Activated naive CD4-positive, alpha-beta T cell (primary cell): ENCODE measurements at places on chromosomes 2 and 18.

GRCh38 chr2:162233197-162233596 is 10.0 kb downstream of the FAP start:
- no peak for DNase-seq

DNA sequence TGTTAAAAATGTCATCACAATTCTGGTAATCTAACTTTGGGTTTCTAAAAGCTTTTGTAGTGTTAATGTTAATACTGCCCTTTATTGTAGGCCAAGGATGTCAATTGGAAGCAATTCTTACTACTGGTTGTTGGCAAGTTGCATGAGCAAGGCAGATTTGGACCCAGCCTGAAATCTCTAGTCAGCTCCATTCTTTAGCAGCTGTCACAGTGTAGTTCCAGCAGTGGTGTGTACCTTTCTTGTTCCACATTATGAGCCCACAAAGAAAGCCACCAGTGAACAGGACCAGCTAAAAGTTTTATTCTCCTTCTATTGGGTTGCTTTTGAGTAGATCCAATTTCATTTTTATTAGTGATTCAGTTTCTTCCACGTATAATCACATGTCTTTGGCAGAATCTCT is 133.8 kb downstream of the CAMKMT start:
- DNase-seq: no peak

GRCh38 chr2:106095478-106096298 is 98.4 kb downstream of the UXS1 start:
- DNase-seq: peak; percentile 77

- DNase-seq: no peak
Measured at GRCh38 chr2:231894566-231895380, 31.4 kb downstream of the NPPC start.

DNA sequence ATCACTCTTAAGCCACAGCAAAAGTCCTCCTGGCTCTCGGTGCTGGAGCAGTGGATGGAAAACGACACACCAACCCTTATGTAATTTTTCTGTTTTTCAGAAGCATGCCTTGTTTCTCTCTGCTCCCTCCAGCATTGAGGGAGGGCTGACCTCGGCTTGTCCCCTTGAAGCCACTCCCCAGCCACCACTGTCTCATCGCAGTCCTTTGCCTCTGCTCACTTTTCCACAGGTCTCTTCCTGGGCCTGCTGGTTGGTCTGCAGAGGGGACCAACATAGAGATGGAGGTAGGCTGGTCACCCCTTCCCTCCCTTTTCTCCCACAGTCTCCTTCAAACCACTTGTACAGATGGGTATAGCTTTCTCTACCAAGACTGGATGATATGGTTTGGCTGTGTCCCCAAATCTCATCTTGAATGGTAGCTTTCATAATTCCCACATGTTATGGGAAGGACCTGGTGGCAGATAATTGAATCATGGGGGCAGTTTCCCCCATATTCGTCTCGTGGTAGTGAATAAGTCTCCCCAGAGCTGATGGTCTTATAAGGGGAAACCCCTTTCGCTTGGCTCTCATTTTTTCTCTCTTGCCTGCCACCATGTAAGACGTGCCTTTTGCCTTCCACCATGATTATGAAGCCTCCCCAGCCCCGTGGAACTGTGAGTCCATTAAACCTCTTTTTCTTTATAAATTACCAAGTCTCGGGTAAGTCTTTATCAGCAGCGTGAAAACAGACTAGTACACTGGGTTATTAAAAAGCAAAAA is 14.3 kb upstream of the RIOK3 start:
- no peak for DNase-seq

DNA sequence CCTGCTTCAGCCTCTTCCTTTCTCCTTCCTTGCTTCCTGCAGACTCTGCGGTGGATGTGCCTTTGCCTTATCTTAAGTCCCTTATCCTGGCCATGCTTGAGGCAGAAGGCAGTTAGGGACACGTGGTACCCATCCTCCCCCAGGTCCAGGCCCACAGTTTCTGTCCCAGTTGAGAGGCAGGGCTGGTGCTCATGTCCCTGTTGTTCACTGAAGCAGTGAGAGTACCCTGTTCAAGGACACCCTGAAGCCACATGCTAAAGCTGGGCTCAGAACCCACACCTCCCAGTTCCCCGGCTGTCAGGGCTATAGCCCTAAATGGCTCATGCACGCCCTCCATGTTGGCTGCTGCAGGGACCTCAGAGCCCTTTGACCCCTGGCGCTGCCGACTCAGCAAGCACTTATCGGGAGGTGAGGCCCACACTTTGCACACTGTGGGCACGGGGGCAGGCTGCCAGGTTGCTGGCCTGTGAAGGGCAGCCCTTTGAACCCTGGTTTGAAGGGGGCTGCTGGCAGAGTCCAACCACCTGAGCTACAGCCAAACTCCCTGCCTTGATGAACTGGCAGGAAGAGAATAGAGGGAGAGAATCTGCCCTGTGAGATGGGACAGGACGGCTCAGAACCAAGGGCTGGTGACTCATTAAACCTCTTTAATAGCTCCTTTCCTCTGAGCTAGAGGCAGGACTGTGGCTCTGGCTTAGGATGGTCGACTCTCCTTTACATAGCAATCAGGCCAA is 6.3 kb downstream of the KHK start:
- DNase-seq: no peak

GRCh38 chr18:5288517-5288935 is 7.0 kb downstream of the ZBTB14 start:
- DNase-seq: no peak

GRCh38 chr2:56693501-56693900 is 509.7 kb downstream of the CCDC85A start:
- no peak for DNase-seq

GRCh38 chr18:57921708-57922107 is 118.6 kb upstream of the ATP8B1 start:
- DNase-seq: no peak

- no peak for DNase-seq
Measured at GRCh38 chr2:211709389-211709788, 829.2 kb downstream of the ERBB4 start.

GRCh38 chr2:84532291-84532690 is 16.0 kb downstream of the DNAH6 start:
- no peak for DNase-seq

DNA sequence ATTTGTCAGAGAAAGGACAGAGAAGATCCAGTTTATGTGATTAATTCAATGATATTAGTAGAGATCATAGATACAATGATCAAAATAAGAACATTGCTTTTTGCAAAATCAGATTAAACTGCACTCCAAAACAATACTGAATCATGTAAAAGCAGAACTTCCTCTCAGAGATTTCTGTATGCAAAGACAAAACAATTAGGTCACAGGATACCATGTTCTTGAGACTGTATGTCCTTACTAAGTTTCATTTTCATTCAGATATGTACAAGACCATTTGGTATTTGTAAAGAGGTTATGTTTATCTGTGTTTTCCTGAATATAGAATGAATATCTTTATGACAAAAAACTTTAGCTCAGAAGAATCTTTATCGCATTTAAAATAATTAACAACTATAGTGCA is 161.8 kb downstream of the DLGAP1 start:
- no peak for DNase-seq

DNA sequence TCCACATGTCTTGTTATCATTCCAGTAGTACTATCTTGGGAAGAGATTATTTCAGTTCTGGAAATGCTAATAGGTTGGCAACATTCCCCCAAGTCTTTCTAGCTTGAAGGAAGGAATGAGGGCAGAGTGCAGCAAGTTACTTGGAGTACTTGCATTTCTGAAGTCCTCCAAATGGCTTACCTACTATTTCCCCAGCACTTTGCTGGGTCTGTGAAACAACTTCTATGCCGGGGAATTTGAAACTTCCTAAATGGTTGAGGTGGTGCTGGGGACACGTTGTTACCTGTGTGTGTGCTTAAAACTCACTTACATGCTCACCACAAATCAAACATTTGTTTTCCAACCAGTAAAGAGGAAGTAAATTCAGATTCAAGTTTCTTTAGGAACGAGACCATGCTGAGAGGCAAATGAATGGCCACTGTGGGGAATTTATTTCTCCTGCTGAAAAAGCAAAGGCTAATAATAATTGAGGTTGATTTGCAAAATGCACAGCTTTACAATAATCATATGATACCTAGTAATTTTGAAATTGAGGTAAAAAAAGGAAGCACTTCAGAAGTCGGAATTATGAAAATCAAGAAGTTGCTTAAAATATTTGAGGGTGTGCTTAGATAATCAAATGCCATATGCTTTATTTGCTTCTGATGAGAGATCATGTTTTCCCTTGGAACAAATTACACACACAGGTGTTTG is 1167.7 kb upstream of the ZEB2 start:
- DNase-seq: no peak

DNA sequence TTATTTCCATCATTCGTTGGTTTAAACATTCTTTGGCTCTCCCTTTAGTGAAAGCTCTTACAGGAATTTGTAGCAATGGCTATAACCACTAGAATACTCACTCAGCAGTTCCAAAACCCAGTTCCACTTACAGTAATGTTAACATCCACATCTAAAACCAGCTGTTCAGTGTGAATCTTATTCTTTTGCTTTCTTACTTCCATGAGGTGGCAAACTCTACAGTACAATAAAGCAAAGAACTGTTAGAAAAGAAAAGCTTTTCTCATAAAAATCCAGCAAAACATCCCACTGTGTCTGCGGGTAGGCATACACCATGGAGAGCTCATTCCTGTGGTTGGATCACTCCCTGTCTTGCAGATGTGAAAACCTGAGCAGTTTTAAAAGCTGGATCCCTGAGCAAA is 147.1 kb downstream of the ARHGAP28 start:
- DNase-seq: no peak
